Mesenchymal stem cell (in vitro differentiated cells and primary cell): ENCODE measurements at places on chromosomes 12 and 14.

GRCh38 chr12:57619434-57620244, 8.4 kb downstream of the ARHGEF25 start:
- peaks cover 28% of the 10 kb centered on the region for H3K36me3 ChIP-seq
- DNase-seq, result no peak
- H3K4me1 ChIP-seq, result peaks cover 17% of the 10 kb centered on the region
- no peak overlapping the region for H3K27ac ChIP-seq
- peaks cover 59% of the 10 kb centered on the region for H3K27me3 ChIP-seq
- no peak overlapping the region for H3K4me3 ChIP-seq

DNA sequence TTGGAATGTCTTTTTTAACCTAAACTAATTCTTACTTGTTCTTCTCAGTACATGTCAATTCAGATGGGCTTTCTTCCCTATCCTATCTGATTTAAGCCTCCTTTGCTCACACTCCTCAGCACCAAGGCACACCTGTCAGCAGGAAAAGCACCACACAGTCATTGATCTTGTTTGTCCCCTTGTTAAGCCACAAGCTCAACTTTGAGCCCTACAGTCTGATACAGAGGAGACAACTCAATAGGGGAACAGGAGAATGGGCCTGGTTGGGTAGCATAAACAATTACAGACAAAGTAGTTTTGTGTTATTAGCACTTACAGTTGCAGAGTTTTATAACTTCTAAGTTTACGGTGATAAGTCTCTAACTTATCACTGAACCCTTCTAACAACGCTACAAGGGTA, 29.5 kb upstream of the SYCP3 start:
- no peak for DNase-seq
- no peak overlapping the region for H3K4me3 ChIP-seq
- H3K27ac ChIP-seq, result no peak overlapping the region
- no peaks in the 10 kb centered on the region for H3K4me1 ChIP-seq
- peaks cover 12% of the 10 kb centered on the region for H3K36me3 ChIP-seq

- no peaks in the 10 kb centered on the region for H3K36me3 ChIP-seq
- DNase-seq, result no peak
- no peaks in the 10 kb centered on the region for H3K27me3 ChIP-seq
- no peak overlapping the region for H3K27ac ChIP-seq
- H3K4me1 ChIP-seq, result no peaks in the 10 kb centered on the region
These were observed 32.9 kb downstream of the TXNRD1 start for GRCh38 chr12:104248444-104248843.

- H3K27me3 ChIP-seq, result no peaks in the 10 kb centered on the region
- no peak overlapping the region for H3K4me3 ChIP-seq
- no peak overlapping the region for H3K27ac ChIP-seq
- no peaks in the 10 kb centered on the region for H3K4me1 ChIP-seq
- H3K36me3 ChIP-seq, result no peaks in the 10 kb centered on the region
These were observed 25.6 kb upstream of the CPNE8 start for GRCh38 chr12:38930990-38931389.

DNA sequence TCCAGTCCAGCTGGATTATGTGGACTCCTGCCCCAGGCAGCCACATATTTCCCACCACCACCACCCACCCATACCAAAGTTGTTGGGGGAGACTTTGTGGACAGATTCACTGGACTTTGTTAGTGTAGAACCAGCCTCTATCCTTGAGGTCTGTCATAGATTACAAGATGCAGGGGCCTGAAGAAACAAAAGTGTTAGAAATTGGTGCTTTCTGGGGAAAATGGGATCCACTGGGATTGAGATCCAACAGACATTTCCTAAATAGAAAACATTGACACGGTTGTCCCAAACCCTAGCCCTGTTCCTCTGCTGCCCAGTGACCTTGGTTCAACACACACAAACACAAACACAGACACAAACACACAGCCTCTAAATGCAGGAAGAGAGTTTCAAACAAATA, 36.6 kb upstream of the TBX5 start:
- H3K27ac ChIP-seq, result no peak overlapping the region
- H3K36me3 ChIP-seq, result no peaks in the 10 kb centered on the region
- DNase-seq, result no peak
- peaks cover 99% of the 10 kb centered on the region for H3K27me3 ChIP-seq

DNA sequence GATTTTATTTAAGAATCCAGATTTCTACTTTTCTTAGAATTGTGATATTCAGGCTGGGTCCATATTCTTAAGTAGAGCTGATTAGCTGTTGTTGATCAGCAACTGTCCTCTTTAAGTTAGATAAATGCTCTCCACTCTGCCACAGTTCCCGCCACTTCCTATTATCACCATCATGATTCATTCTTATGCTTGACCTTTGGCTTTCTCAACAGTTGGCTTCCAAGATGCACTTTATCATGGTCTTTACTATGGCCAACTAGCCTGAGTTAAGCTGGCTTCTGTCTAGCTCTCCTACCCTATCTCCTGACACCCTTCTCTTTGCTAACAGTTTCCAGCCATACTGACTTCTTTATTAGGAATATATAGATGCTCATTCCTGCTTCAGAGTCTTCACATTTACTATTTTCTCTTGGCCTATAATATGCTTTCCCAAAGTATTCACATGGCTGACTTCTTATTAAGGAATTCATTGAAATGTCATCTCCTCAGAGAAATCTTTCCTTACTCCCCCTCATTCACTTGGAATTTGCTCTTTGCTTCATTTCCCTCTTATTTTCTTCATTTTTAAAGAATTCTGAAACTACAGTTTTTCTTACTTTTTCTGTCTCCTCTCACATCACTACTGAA, 149.0 kb upstream of the IGF1 start:
- H3K4me3 ChIP-seq, result no peak overlapping the region
- peak; percentile 10 for DNase-seq
- H3K27ac ChIP-seq, result no peak overlapping the region
- no peaks in the 10 kb centered on the region for H3K36me3 ChIP-seq
- no peaks in the 10 kb centered on the region for H3K27me3 ChIP-seq

DNA sequence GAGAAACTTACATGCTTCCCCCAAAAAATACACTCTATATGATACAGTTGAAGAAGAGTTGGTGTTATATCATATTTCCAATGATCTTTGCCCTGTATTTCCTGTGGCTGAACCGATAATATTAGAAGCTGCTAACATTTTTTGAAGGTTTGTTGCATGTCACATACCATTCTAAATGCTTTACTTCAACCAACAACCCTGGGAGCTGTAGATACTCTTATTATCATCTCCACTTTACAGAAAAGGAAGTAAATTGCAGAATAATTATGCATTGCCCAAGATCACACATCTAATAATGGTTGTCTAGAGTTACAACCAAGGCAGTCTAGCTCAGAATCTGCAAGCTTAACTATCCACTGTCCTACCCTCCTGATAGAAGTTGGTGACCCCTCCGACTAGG, 182.8 kb downstream of the NUAK1 start:
- peaks cover 5% of the 10 kb centered on the region for H3K4me1 ChIP-seq
- no peak for DNase-seq
- no peaks in the 10 kb centered on the region for H3K27me3 ChIP-seq
- no peaks in the 10 kb centered on the region for H3K36me3 ChIP-seq

DNA sequence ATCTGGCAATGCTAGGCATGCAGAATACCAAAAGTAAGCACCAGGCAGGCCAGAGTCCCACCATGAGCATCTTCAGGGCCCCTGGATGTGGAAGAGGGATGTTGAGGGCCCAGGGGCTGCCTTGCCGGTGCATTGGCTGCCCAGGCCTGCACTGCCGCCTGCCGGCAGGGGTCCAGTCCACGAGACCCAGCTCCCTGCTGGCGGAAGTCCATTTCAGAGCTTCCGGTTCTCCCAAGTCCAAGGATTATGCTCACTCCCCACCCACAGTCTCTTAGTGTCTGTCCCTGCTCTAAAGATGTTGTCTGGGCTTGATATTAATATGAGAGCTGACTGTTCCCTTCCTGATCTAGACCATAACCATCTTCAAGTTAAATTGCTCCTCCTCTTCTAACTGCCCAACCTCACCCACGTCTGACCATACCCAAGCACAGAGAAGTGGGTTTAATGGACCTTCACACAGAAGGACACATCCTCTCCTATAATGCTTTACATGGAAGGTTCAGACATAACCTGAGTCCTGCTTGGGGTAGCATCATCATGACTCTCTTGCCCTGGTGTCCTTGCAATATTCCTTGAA, 117.4 kb downstream of the DAD1 start:
- no peak overlapping the region for H3K27ac ChIP-seq
- peaks cover 8% of the 10 kb centered on the region for H3K4me1 ChIP-seq
- peaks cover 32% of the 10 kb centered on the region for H3K27me3 ChIP-seq
- H3K4me3 ChIP-seq, result no peak overlapping the region
- no peaks in the 10 kb centered on the region for H3K36me3 ChIP-seq
